Cortex of kidney (tissue), 1 donor: ENCODE measurements at places on chromosomes 7 and 10.

DNA sequence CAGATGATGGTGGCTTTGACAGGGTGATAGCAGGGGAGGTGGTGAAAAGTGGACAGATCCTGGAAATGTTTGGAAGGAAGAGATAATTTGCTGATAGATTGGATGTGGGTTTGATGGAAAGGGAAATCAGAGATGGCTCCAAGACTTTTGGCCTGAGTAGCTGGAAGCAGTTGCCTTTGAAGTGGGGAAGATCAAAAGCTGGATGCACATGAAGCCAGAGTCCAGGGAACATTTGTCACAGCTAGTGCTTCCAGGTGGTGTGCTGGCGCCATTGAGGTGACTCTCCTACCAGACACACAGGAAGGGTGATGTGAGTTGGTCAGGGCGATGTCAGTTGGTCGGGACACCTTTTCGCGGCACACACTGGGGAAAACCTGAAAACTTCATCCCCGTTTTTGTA, 15.9 kb downstream of the DYNC1I1 start:
- no peak for DNase-seq

DNA sequence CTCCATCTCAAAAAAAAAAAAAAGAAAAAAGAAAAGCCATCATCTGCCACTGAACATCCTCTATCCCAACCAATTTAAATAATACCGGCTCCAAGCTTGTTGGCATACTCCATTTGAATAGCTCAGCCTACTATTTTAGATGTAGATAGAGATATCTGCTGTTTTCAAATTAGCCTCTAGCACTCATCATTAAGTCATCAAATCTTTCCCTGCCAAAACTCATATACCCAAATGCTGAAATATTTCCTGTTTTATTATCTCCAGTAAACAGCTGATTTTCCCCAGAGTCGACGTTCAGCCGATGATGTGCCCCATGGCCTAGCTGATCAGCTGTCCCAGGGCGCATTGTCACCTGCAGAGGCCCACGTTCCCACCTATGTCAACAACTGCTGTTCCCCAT, 34.5 kb upstream of the FRMD4A start:
- no peak for DNase-seq

DNA sequence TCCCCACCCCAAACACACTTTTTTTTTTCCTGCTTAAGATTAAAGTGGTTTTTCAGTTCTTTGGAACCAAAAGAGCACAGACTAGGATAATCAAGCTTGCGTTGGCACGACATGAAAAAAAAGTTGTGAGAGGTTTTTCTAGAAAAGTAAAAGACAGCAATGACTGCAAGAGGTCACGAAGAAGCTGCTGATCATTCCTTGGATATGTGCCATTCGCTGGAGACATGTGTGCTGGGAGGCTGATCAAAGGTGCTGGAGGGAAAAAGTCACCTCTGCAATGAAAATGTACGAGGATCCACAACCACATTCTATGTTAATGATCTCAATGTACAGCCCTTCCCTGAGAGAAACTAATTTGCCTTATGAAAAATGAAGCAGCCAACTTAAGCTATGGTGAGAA, 5.4 kb downstream of the AKR1B1 start:
- DNase-seq, result no peak

DNA sequence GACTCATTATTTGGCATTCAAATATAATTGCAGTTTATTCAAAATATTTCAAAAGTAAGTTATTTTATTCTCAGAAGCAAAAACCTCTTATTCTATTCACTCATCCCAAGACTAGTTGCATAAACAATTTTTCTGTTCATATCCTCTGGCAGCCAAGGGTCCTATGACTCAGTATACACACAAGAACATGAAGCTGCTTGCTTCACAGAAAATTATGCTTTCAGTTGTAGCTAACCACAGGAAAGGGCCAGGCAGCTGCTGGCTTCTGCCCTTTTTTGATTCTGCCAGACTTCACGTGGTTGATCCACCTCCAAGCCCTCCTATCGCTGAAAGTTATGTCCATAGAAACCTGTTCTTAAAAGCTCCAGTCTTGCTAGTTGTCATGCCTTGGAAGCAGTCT, 108.8 kb downstream of the ABCA13 start:
- no peak for DNase-seq

GRCh38 chr10:535952-536351, 153.5 kb downstream of the DIP2C start:
- no peak for DNase-seq

DNA sequence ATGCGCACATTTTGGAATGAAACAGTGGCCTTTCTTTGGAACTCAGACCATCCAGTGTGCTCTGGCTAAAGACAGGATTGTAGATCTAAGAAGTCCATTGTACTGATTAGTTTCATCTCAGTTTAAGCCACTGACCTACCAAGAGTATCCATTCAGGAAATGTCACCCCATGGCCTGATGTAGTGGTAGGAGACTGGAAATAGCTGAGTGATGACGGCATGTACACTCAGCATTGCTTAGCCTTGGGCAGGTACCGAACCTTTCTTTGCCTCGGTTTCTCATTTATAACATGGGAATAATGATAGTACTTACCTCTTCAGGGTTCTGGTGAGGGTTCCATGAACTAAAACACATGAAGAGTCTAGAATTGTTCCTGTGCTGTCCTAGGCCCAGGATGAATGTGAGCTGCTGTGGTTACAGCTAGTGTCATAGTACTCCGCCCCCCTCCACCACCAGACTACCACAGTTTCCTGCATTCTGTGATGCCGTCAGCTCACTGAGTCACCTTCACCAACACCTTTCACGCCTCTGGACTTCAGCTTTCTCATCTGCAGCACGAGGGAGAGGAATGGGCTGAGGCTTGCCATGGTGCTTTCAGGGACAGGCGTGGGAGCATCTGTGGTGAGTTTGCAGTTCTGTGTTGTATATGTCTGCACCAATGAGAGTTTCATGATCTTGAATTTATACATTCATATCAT, 484.0 kb upstream of the GALNT17 start:
- DNase-seq, result no peak

DNA sequence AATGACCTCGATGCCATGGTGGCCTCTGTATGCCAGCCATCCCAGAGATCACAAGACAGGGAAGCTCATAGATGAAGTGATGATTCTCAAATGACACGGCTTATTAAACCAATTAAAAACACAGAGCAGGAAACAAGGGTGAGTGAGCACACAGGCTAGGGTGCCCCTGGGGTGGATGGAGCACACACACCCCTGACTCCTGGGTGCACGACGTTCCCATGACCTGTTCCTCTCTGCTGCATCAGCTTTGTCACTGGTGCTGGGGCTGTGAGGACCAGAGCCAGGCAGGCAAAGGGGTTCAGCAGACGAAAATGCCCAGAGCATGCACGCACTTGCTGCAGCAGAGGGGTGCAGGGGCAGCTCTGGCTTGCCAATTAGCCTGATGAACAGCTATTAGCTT, 86.5 kb upstream of the LRRC4 start:
- no peak for DNase-seq

DNA sequence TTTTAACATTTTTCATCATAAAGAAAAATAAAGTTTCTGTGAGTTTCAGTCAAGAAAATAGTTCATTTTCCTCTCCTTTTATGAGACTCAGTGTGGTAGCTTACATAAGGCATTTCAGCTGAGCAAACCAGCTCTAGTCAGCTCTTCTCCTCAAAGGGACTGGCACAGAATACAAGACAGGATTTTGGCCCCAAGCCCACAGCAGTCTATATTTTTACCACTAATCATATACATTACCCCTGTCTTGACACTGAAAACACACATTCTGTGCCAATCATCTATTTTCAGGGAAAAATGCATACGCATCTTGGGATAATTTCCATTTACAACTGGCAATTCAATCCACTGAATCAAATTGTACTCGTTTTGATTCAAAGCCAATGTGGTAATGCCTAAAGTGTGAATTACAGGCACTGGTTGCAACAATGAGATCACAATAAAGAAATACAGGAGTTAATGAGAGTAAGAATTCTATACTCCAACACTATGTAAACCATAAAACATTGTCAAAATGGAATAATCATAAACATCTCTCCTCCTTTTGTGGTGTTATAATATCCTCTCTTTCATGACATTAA, 186.4 kb downstream of the CACNA2D1 start:
- DNase-seq, result no peak

- no peak for DNase-seq
Measured at GRCh38 chr7:1691601-1692514, 21.8 kb downstream of the ELFN1 start.

- DNase-seq, result no peak
Measured at GRCh38 chr7:19094598-19095352, 22.7 kb downstream of the TWIST1 start.

- DNase-seq, result no peak
Measured at GRCh38 chr10:6612371-6612770, 32.3 kb upstream of the PRKCQ start.

DNA sequence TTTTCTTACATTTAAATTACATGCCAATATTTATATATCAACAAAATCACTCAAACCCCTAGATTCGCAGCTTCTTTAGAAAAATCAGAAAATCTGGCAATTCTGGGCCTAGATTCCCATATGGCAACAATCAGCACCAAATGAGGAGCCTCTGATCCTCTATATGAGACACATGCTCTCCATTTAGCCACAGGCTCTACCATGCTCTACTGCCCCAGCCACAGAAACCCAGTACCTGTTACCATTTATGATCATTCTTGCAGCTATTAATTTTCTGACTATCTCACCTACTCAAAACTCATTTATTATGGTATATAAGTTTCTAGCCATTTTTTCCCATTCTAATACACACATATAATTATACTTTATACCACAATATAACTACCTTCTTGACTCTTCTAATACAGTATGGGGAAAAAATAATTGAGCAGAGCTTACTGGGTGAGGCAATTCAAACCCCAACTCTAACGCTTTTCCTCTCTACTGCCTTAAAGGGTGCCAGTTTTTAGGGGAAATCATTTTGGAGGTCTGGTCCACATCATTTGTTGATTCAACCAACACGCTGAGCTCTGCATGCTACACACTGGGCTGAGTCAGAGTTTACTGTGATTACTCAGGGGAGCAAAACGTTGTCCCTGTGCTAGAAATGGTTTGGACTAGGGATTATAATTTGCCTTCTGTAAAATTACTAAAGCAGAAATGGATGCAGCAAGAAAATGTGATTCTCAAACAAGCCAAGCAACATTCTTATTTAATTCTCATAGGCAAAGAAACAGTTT, 11.6 kb downstream of the PDLIM1 start:
- no peak for DNase-seq

GRCh38 chr7:5278766-5279165, 4.0 kb upstream of the SLC29A4 start:
- DNase-seq, result no peak

GRCh38 chr10:31138026-31138553, 106.4 kb upstream of the ZNF438 start:
- DNase-seq, result no peak

DNA sequence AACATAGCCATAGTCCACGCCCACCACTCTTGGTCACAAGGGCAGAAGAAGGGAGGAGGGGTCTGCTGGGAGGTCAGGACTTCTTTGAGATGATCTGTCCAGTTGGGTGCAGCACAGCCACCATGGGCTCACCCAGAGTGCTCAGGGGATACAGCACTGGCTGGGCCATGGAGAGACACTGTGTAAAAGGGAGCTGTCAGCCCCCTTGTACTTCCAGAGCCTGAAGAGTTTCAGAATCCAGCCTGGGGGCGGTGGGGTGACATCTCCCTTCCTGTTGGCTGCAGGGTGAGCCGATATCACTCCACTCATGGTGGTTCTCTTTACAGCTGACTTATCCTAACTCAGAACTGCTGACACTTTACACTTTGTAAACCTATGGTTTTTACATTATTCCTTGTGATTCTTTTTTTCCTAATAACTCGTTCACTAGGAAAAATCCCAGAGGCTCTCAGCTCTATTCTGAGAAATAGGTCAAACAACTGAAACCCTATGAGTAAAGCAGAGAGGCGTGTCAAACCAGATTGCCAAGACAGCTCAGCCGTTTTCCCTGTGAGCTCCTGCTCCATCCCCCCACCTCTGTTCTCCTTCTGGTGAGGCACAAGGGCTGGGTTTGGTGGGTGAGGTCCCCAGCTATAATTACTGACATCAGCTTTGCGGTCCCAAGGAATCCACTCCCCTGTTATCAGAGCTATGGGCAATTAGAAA, 3.2 kb upstream of the MRPS24 start:
- no peak for DNase-seq

DNA sequence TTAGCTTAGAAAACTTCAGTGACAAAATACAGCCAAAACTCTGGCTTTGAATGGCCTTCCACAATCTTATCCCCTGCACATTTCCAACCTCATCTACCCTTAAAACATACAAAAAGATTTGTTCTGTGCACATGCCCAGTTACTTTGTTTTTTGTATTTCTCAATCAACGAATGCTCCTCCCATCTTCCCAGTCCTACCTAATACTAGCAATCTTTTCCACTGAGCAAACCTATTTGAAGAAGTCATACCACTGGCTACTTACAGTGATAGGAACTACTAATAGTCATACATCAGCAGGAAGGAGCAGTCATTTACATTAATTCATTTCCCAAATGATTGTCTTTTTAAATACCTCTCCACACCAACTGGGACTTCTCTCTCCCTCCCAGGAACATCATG, 2.5 kb downstream of the USP54 start:
- no peak for DNase-seq

- no peak for DNase-seq
Measured at GRCh38 chr7:27251652-27252590, 9.3 kb downstream of the EVX1 start.

GRCh38 chr7:44537442-44537841, 3.7 kb downstream of the NPC1L1 start:
- DNase-seq, result no peak

- DNase-seq, result no peak
Measured at GRCh38 chr10:363152-363551, 227.9 kb downstream of the ZMYND11 start.

- DNase-seq, result no peak
Measured at GRCh38 chr10:15120523-15120922, 23.4 kb downstream of the RPP38 start.

DNA sequence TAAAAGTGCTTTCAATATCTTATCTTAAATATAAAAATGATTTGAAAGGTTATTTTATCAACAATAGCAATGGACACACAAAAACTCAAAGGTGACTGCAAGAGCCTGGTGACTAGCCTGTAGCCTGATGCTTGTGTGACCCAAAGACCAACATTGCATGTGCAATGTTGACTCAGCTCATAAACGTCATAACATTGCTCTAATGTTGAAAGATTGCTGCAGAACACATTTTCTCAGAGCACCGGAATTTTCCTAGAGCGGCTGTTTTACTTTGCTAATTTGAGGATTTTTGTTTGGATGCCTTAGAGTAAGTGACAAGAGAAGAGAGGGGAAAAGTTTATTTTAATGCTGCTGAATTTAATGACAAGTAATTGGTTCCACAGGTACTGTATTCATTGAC, 107.1 kb downstream of the RAB18 start:
- no peak for DNase-seq

GRCh38 chr7:100952641-100953040, 3.3 kb downstream of the MUC3A start:
- DNase-seq, result no peak

GRCh38 chr7:49520951-49521350, 252.5 kb upstream of the VWC2 start:
- no peak for DNase-seq

GRCh38 chr10:2478656-2479055, 588.7 kb upstream of the PFKP start:
- DNase-seq, result no peak

- DNase-seq, result no peak
Measured at GRCh38 chr7:15829691-15830090, 143.2 kb upstream of the MEOX2 start.
